ENCODE measurements at places on chromosomes 7 and 10.

DNA sequence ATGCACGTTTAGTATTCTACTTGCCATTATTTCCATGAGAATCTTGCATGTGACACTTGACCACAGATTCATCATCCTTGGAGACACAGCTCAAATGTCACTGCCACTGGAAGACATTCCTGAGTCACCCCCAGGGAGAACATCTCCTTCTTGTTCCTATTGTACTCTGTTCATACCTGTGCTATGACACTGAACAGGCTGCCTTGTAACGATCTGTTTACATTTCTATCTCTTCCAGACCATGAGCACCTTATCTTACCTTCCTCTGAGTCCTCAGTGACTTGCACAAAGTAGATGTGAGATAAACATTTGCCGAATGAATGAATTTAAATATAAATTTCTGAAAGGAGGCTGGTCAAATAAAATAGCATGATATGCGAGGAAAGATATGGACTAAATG is 331.9 kb upstream of the LRRN3 start:
- no peak for DNase-seq

DNA sequence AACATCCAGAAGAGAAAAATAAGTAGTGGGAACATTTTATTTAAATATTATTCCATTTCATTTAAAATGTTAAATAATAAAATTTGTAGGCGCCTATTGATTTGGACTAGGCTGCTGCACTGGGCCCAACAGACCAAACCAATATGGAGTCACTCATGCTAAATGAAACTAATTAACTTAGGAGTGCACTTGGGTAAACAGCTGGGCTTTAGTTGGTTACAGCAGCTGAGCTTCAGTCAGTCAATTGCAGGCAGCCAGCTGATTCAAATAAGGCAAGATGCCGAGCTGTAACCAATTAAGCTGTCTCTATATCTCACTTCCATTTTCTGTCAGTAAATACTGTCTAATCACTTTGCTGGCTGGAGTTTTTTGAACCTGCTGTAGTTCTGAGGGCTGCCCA is 102.1 kb upstream of the WDR11 start:
- no peak for DNase-seq

- DNase-seq: peak; percentile 46
Observed at GRCh38 chr10:71980181-71981014, 16.2 kb downstream of the CHST3 start.

DNA sequence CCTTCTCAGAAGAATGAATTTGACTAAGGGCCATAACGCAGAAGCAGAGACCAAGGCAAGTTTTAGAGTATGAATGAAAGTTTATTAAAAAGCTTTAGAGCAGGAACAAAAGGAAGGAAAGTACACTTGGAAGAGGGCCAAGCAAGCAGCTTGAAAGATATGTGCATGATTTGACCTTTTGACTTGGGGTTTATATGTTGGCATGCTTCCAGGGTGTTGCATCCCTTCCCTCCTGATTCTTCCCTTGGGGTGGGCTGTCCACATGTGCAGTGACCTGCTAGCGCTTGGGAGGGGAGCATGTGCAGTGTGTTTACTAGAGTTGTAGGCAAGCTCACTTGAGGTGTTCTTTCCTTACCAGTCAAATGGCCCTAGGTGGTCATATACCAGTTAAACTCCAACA is 37.9 kb upstream of the LRRN3 start:
- DNase-seq: no peak

DNA sequence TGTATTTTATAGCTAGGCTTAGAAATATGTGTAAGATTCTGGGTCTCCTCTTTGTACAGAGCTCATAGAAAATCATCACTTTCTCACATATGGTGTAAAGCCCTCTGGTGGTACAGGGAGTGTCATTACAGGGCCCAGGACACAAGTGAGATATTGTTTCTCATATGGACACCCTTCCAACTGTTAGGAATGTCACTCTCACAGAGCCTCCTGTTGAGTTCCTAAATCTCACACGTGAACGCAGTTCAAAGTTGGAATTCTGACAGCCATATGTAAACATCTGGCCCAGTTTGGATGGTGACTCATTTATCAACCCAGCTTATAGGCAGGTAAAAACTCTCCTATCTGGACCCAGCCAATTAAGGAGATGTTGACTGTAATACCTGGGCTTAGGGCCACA is 35.4 kb upstream of the ZNF107 start:
- no peak for DNase-seq

DNA sequence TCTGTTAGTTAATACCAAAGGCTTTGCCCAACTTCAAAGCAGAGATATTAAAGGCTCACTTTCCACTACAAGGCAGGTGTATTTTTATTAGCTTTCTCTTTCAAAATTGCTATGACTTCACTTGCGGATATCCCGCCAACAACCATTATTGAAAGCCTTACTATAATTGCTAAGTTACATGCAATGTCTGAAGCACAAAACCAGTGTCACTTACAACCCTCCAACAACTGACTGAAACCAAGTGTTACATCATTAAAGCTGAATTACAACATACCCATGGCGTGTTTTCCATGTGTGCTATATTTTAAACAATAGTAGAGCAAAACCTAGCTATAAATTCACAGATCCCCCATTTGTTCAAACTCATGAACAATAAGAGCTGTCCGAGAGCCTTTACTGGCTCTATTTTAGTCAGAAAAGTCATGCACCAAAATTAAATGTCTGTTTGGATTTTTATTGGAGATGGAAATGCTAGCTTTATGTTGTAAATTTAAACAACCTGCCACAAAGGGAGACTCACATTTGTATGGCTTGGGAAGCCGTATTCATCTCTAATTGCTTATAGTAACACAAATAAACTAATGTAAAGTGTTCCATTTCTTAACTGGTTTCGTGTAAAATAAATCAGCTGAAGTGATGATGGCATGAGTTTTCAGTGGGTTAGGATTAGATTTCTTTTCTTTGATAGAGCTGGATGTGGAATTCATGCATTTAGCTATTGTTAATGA is 227.1 kb downstream of the AGMO start:
- no peak for DNase-seq

- DNase-seq: no peak
Observed at GRCh38 chr10:20922033-20922432, 24.9 kb upstream of the NEBL start.

- no peak for DNase-seq
Observed at GRCh38 chr7:88337572-88337971, 30.9 kb upstream of the STEAP4 start.

- DNase-seq: no peak
Observed at GRCh38 chr7:46525876-46526275, 604.8 kb upstream of the IGFBP3 start.

DNA sequence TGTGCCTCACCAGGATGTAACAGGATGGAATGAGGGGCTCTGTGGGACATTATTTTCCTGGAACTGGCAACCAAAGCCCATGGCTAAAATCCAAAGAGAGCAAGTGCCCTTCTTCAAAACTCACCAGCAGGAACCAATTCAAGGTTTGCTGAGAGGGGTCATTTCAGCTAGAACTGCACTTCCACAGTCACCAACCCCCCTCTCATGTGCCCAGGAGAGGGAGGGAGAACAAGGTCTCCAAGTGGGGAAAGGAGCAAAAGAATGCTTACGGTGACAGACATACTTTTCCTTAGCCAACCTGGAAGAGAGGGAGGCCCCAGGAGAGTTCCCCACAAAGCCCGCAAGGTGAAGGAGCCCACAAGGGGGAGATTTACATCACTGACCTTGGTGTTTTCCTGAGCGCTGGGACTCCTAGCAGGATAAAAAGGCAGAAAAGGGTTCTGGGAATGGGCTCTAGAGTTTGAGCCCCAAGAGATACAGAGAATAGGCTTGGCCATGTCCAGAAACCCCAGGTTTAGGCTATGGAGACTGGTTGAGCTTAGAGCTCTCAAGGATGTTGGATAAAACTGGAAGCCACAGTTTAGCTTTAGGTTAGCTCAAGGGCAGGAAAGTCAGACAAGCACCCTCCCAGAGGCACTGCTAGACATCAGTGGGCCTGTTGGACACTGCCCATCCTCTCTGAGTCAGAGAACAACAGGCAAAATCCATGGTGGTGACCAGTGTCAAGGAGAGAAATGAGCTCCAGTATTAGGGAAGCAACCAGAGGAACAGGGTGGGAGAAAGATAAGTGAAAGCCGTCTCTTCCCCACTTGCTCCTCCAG is 63.9 kb upstream of the GHITM start:
- no peak for DNase-seq

DNA sequence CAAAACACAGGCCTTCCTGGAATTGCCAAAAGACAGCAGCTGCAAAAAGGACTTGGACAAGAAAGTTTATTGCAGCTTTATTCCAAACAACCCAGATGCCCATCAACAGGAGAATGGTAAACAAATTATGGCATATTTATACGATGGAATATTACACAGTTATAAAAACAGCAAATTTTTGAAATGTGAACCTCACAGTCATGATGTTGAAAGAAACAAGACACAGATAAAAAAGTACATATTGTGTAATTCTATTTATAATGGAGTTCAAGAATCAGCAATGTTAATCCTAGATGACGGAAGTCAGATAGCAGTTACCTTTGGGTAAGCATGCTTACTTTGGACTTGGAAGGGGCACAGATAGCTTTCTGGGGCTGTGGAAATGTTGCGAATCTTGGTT is 44.4 kb downstream of the SYPL1 start:
- DNase-seq: no peak

GRCh38 chr10:32957341-32958084 is 517 bp downstream of the ITGB1 start:
- no peak for DNase-seq

- DNase-seq: no peak
Observed at GRCh38 chr10:102375867-102376266, 19.6 kb upstream of the NFKB2 start.

DNA sequence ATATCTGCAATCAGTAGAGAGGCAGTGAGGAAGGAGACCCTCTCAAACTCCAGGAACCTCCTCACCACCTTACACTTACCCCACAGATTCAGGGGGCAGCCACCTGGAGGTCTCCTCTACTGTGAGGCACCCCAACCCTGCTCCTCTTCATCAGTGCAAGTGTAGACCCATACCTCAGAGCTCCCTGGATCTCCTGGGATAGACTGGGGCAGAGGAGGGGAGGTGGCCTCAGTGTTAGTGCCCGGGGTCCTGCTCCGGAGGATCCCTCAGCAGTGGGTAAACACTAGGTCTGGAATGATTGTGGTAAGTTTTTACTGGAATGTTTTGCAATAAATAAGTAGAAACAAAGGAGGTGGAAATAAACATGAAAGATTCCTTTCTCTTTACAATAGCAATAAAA is 31.1 kb downstream of the ANTXRL start:
- DNase-seq: no peak

GRCh38 chr7:13542451-13542850 is 447.0 kb downstream of the ETV1 start:
- no peak for DNase-seq

DNA sequence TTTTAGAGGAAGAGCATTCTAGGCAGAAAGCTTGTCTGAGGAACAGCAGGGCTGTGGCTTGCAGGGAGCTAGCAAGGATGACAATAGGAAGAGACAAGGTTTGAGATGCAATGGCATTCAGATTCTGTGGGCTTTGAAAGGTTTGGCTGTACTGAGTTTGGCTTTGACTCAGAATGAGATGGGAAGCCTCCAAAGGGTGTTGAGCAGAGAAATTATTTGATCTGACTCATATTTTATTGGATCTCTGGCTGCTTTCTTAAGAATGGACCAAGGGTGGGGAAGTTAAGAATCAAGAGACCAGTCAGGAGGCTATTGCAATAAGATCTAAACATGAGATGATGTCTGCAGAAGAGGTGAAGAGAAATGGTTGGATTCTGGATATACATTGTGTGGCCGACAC is 273.2 kb downstream of the CDK14 start:
- DNase-seq: no peak
